ENCODE measurements at places on chromosomes 6 and 20.

- DNase-seq, result peak; percentile 77
Observed at GRCh38 chr20:37902504-37903313, at the start of gene VSTM2L. Gene VSTM2L (plus strand): TSS chr20:37903127. CDS start chr20:37903351, 224 bp downstream.

DNA sequence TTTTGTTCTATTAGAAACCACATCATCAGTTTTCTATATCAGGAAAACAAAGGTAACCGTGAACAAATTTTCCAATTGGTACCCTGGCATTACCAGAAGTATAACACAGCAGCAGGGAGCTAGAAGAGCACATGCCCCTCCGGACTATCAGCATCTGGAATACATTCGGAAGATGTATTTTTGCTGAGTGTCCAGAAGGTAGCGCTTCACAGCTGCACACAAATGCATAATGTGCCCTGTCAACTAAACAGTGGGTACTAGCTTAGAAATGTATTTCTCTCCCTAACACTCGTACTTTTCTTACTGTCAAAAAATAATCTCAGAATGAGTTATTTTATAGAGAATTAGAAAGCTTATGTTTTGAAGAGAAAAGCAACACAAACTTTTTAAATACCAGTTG is 77.6 kb downstream of the HUS1B start:
- DNase-seq, result peak; percentile 26

DNA sequence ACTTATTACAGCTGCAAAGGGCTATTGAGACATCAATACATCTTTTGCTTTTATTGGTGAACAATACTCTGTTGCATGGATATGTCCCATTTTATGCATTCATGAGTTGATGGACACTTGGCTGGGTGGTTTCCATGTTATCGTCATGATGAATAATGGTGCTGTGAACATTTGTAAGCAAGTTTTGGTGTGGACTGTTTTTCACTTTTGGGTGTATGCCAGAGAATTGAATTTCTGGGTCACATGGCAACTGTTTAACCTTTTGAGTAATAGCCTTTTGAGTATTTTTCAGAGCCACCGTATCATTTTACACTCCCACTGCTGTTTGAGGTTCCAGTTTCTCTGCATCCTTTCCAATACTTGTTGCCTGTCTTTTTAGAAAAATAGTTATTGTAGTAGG is 107.0 kb downstream of the JARID2 start:
- no peak for DNase-seq

DNA sequence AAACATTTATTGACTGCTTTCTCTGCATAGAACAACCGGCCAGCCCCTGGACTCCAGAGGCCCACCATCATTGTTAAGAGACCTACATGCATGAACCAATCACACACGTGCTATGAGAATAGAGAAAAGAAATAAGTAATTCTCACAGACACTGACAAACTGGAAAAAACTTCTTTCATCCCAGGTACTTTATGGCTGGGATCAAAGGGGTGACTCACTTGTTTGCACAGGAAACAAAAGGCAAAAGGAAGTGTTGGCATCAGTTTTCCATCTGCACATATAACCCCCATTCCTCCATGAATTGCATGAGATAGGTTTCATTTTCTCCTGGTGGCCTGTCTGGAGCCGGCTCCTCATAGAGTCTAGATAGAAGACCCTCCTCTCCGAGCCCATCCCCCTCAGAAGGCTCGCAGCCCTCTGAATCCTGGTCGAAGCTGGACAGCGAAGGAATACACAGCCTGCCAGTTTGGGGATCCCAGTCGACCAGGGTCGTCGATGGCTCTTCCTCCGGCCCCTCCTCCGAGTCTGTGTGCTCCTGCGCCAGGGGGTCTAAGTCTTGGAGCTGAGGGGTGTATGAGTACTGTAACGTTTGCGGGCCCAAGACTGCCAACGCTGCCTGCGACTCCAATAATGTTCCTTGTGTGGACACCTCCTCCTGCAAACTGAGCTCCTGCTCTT is 43.3 kb downstream of the IL20RA start:
- peak; percentile 53 for DNase-seq

GRCh38 chr6:125872259-125872921 is 81.6 kb downstream of the NCOA7 start:
- DNase-seq, result peak; percentile 60

DNA sequence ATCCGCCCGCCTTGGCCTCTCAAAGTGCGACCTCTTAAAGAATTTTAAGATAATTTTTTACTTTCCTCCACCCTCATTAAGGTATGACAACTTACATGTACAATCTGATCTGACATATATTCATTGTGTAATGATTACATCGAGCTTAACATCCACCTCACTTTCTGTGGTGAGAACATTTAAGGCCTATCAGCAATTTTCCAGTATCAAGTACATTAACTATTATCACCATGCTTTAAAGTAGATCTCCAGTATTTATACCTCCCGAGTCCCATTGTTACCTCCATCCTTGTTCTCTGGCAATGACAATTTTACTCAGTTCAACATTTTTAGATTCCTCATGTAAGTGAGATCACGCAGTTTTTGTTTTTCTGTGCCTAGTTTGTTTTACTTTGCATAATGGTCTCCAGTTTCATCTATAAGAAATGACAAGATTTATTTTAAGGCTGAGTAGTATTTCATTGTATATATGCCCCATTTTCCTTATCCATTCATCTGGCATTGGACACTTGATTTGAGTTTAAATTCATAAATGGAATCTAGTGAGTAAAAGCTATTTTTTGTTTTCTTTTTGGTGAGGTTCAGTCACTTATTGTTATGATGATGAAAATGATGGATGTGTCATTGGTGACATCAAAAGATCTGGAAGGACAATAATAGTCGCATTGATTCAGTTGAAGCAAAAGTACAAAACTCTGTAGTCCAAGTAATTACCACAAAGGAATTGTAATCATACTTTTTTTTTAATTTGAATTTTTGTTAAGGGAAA is 87.0 kb downstream of the OR2B2 start:
- DNase-seq, result no peak

- DNase-seq, result no peak
Observed at GRCh38 chr6:10397756-10398445, 17.0 kb downstream of the TFAP2A start.

DNA sequence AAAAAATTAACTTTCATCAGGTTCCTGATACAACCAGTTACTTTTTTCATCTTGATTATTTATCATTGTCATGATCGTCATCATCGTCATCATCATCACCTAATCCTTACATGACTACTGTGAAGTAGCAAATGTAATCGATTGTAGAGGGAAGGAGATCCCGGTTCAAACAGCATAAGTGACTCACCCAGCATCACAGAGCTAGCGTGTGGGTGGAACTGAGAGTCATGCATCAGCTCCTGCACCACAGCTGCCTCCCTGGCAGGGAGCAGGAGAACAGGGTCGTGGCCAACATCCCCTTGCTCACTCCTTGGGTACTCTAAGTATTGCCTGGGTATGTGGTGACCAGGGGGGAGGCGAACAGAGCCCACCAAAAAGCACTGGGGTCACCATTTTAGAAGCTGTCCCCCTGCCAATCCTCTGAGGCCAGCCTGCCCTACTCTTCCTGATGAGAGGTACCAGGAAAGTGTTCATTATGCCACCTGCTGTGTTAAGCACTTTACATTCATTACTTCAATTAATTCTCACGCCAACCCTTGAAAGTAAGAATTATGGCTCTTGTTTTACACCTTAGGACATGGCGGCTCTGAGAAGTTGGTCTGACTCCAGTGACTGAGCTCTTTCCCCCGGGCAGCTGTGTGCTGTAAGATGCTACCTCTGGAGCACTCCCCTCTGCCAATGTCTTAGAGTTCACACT is 425.2 kb downstream of the CD83 start:
- DNase-seq, result no peak

All from A549 (cell line).